ENCODE measurements at places on chromosomes 5 and 9. TPM values are rescaled to one million over a fixed set of nuclear protein-coding genes. Genes with fewer than 3 reads are reported as not detected.

GRCh38 chr9:6128030-6128429, 87.6 kb upstream of the IL33 start:
- no peak for DNase-seq

DNA sequence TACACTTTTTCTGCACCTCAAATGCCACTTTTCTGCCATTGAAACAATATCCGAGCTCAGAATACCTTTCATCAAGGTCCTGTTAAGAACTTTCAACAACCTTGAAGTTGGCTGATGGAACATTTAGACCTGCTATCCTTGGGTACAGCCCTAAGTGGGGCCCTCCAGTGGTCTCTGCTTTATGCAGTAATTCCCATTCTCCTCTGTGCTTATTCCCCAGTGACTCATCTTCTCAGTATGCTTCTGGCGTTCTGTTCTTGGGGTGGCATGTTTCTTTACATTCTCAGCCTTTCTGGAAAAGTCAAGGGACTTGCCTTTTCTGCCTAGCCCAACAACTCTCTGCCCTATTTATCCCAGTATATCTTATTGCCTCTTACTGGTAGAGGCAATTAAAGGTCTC, 7.1 kb downstream of the ANP32B start:
- no peak for DNase-seq

Gene FRMPD1
- polyA plus RNA-seq: not detected

- DNase-seq: no peak
Observed at GRCh38 chr5:107470295-107470582, 200.5 kb downstream of the EFNA5 start.

GRCh38 chr5:50302815-50303490, 138.1 kb downstream of the EMB start:
- DNase-seq: no peak

Gene ACOT12
- polyA plus RNA-seq: not detected

Gene ENC1
- polyA plus RNA-seq: 0.05 TPM

DNA sequence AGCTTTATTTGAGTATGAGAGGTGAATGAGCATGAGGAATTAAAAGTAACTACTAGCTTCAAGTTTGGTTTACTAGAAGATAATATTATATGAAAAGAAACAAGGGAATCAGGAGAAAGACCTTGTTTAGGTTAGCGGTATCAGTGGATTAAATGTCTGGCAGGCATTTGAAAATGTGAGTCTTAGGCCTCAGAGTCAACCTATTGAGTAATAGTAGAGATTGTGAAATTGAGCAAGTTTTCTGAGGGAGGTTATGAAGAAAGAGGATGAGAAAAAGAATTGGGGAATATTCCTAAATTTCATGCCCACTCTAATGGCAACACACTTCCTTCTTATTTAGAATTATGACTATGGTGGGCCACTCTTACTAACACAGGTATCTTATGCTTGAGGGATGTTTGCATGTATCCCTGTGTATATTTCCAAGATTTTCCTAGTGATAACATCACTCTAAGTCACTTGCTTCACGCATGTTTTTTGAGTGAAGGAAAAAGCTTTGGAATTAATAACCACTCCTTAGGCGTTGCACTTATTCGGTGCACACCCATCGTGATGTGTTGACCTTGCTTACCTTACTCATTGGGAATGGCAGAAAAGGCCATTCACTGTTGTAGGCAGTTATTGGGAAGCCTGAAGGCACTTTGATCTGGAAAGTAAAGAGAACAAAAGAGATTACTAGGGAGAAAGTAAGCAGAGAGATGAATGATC, 8.2 kb upstream of the ELL2 start:
- DNase-seq: no peak

GRCh38 chr5:103600086-103600485, 37.5 kb upstream of the NUDT12 start:
- no peak for DNase-seq

Gene ARHGEF37
- not detected for polyA plus RNA-seq

Gene COL27A1
- polyA plus RNA-seq: not detected

GRCh38 chr5:153523211-153523610, 32.7 kb downstream of the GRIA1 start:
- no peak for DNase-seq

DNA sequence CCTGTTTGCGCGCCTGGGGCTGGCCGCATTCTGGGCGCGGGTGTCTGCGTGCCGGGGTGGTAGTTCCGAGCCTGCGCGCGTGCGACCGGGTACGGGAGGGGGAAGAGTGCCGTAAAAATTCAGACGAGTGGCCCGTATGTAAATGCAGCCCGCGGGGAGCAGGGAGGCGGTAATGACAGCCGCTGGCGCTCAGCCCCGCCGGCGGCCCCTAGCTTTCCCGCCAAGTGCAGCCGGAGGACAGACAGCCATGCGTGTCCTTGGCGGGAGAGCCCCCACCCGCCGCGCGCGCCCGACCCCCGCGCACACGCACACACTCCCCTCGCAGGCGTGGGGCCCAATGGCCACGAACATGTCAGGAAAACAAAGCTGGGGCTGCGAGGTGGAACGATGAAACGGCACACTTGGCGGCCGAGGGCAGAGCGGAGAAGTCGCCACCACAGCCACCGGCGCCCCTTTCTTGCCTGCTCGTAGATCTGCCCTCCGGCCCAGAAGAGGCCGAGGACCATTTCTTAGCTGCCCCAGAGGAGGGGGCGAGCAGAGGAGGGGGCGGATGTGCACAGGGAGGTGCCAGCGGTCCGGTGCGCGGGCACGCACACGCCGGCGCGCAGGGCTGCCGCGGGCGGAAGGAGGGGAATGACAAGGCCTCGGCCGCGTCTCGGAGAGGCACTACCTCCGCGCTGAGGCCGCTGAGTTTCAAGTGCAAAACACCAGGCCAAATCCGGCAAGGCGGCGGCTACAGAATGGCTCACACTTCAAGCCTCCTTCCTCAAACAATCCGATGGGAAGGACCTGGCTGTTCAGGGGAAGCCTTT, 208.4 kb downstream of the MEF2C start:
- DNase-seq: no peak

Data from naive thymus-derived CD8-positive, alpha-beta T cell (primary cell).